ENCODE measurements at places on chromosomes 7 and 10.

GRCh38 chr7:47045207-47046051 lies 536.5 kb downstream of the TNS3 start:
- no peak for DNase-seq

- DNase-seq = no peak
These were observed 44.4 kb downstream of the IFIT5 start for GRCh38 chr10:89458784-89459183.

DNA sequence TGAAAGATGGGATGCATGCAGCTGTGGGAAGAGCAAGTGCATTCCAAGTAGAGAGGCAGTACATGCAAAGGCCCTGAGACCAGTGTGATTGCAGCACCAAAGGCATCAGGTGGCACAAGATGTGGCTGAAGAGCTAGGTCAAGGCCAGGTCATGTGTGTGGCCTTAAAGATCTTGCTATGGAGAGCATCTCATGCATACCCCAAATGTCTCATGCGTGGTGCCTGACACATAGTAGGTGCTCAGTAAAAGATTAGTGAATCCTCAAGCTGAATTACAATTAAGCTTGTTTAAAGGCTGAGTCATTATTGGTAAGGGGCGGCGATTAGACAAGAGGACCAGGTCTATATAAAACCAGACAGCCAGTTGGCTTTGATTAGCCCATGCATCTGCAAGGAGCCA lies 336.6 kb downstream of the FGFR2 start:
- DNase-seq = no peak

DNA sequence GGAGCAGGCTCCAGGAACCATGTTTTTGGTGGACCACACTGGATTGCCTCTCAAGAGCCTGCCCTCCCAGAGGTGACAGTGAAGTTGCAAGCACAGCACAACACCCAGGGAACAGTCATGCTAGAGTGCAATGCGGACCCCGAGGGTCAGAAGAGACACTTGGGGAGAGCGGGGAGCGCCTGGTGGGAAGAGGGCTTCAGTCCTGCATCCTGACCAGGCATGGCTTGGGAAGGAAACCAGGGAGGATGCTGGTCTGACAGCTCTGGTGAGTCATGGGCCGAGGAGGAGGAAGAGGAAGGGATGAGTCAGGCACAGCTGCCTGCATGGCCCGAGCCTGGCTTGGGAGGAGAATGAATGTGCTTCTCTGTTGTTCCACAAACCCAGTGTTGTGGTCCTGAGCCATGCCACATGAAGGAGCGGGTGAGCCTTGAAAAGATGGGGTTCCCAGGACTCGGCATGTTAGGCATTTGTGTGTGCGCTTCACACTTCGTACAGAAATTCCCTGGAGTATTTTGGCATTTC lies 29.5 kb upstream of the ANKRD2 start:
- DNase-seq = peak; percentile 78

- no peak for DNase-seq
These were observed 4.7 kb downstream of the MTERF1 start for GRCh38 chr7:91875851-91876250.

DNA sequence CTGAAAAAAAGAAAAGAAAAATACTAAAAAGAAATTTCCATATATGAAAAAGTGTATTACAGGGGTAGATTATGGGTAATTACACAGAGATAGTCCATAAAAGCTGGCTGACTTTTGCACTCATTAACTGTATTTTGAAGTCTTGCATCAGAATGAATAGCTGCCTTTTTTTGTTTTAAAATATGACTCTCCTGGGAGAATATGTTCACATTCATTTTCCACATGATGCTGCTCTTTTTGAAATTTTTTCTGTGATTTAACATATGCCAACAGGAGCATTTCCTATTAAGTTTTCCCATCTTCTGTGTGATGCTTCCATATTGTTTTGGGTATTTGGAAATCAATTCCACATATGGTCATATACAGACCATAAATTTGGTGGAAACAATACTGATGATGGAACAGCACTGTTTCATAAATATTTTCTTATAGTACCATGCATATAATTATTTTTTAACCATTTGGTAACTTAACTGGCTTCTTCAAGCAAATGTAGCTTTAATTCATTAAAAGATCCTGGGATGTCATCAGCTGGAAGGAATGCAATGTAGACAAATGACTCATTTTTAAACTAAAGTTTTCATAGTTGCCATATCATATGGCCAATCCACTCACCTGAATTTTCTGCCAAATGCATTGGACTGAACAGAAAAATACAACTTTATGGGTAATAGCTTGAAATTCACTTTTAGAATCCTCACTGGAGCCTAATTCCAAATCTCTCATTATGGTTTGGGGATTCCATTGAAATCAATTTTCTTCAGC lies 313.9 kb upstream of the GLI3 start:
- no peak for DNase-seq

Data from hippocampal formation (tissue), 2 donors.